ENCODE measurements at places on chromosomes 12 and 14.

- DNase-seq = no peak
Observed at GRCh38 chr14:47833011-47833410, 157.6 kb upstream of the MDGA2 start.

- DNase-seq = no peak
Observed at GRCh38 chr12:117192057-117192456, 1.8 kb upstream of the FBXO21 start.

- DNase-seq = no peak
Observed at GRCh38 chr14:71726580-71727021, 205.6 kb upstream of the RGS6 start.

- no peak for DNase-seq
Observed at GRCh38 chr12:124233041-124233796, 61.7 kb upstream of the RFLNA start.

DNA sequence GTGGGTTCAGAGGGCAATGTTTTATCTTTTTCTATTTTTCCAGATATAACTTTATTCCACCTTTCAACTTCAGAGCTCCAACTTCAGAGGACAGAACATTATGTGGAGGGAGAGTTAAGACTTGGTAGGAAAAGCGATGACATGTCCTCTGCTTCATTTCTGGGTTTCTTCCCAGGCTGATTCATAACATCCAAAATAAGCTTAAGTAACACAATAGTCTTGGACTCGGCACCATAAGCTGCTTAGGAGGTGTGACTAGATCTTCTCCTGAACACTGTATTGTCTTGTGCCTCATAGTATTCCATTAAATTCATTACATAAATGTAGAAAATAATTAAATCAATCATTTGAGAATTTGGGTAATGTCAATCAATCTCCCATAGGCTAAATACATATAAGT lies 95.5 kb upstream of the PDE3A start:
- no peak for DNase-seq

DNA sequence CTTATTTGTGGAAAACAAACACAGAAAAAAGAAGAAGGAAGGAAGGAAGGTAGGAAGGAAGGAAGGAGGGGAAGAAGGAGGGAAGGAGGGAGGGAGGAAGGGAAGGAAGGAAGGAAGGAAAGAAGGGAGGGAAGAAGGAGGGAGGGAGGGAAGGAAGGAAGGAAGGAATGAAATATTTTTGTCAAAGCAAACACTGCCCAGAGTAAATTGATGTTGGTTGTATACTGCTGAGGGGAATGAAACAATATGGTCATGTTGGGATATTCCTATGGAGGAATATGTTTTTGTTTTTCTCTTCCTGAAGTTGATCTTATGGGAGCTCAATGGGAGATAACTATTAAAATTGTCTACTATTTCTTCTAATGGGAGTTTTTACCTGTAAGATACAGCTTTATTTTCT lies 717.5 kb upstream of the LRFN5 start:
- no peak for DNase-seq

DNA sequence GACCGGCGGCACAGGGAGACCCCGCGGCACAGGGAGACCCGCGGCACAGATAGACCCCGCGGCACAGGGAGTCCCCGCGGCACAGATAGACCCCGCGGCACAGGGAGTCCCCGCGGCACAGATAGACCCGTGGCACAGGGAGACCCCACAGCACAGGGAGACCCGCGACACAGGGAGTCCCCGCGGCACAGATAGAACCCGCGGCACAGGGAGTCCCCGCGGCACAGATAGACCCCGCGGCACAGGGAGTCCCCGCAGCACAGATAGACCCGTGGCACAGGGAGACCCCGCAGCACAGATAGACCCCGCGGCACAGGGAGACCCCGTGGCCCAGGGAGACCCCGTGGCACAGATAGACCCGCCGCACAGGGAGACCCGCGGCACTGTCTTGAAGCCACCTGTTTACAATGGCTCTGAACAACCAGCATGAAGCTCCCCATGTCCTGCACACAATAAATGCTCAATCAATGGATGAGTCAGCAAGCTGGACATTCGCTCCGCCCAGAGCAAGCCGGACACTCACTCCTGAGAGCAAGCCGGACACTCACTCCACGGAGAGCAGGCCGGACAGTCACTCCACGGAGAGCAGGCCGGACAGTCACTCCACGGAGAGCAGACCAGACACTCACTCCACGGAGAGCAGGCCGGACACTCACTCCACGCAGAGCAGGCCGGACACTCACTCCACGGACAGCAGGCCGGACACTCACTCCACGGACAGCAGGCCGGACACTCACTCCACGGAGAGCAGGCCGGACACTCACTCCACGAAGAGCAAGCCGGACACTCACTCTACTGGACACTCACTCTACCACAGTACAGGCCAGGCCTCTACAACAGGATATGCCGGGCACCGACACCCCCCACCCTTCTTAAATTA lies 121.9 kb downstream of the RFLNA start:
- DNase-seq = no peak

- no peak for DNase-seq
Observed at GRCh38 chr12:85775091-85775490, 61.1 kb downstream of the RASSF9 start.

DNA sequence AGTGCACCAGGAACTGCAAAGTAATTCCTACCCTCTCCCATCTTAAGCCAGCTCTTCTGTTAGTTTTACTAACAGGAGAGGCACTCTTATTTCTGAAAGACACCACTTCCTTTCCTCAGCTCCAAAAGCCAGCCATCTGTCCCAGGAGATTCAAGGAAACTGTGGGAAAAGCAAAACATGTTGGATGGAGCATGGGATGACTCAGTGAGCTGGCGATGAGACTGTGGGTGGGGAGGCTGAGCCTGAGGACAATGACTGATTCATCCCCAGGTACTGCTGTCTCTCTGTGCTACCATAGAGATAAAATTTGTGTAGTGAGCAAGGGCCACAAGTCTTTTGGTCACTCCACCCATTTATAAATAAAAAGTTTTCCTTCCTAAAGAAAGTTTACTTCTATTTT lies 141.4 kb downstream of the MYRFL start:
- no peak for DNase-seq

DNA sequence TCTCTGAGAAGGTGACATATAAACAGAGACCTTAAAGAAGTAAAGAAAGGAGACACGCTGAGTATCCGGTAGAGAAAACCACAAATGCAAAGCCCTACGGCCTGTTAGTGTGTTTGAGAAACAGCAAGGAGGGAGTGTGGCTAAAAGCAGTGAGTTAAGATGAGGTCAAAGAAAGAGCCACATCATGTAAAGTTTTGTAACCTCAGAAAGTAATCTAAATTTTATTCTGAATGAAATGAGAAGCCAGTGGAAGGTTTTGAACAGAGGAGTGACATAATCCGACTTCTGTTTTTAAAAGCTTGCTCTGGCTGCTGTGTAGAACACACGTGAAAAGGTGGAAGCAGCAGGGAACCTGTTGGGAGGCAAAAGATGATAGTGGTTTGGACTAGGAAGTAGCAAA lies 32.6 kb downstream of the PPP2R5E start:
- DNase-seq = no peak

DNA sequence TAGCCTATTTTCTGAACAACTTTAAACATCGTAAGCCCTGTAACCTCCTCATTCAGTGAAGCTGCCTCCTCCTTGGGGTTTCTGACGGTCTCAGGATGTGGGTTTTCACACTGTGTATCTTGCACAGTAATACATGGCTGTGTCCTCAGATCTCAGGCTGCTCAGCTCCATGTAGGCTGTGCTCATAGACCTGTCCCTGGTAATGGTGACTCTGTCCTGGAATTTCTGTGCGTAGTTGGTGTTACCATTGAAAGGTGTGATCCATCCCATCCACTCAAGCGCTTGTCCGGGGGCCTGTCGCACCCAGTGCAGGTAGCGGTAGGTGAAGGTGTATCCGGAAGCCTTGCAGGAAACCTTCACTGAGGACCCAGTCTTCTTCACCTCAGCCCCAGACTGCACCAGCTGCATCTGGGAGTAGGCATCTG lies 980.5 kb downstream of the TMEM121 start:
- peak; percentile 23 for DNase-seq

GRCh38 chr12:29309320-29309902 lies 71.6 kb downstream of the ERGIC2 start:
- no peak for DNase-seq

GRCh38 chr12:77855548-77855947 lies 24.9 kb downstream of the NAV3 start:
- DNase-seq = no peak

DNA sequence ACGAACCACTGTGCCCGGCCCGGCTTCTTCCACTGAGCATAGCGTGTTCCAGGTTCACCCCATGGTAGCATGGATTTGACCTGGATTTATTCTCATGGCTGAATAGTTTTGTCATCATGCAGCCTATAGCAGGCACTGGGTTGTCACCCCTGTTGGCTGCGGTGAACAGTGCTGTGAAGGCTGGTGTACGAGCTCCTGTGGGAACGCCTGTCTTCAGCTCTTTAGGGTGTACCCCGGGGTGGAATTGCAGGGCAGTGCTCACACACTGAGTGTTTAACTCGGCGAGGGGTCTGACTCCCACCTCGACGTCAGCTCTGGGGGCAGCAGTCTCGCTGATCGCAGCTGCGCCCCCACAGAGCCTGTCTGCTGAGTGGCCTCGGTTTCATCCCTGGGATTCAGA lies 15.3 kb downstream of the MMP17 start:
- no peak for DNase-seq

- no peak for DNase-seq
Observed at GRCh38 chr12:64120568-64120967, 101.5 kb downstream of the KICS2 start.

GRCh38 chr12:132761032-132761920 lies at the start of gene ANKLE2:
TSS of gene ANKLE2 (minus strand) at chr12:132761832. CDS start at chr12:132761798, 34 bp downstream.
- peak; percentile 70 for DNase-seq

DNA sequence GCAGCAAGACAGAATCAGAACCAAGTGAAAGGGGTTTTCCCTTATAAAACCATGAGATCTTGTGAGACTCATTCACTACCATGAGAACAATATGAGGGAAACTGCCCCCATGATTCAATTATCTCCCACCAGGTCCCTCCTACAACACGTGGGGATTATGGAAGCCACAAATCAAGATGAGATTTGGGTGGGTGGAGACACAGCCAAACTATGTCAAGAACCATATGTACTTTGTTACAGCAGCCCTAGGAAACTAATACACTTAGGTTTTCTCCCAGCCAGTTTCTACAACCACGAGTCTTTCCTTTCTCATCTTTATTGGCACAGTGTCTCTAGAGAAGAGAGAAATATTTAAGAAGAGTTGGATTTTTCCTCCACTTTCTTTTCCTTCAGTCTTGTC lies 72.6 kb downstream of the BTG1 start:
- DNase-seq = no peak

GRCh38 chr12:116647813-116648212 lies 88.6 kb downstream of the MAP1LC3B2 start:
- no peak for DNase-seq

GRCh38 chr14:29403091-29403490 lies 524.6 kb downstream of the PRKD1 start:
- no peak for DNase-seq

GRCh38 chr12:3071710-3072109 lies 5.5 kb upstream of the TSPAN9 start:
- no peak for DNase-seq

- no peak for DNase-seq
Observed at GRCh38 chr12:96143392-96143791, 50.8 kb upstream of the ELK3 start.

DNA sequence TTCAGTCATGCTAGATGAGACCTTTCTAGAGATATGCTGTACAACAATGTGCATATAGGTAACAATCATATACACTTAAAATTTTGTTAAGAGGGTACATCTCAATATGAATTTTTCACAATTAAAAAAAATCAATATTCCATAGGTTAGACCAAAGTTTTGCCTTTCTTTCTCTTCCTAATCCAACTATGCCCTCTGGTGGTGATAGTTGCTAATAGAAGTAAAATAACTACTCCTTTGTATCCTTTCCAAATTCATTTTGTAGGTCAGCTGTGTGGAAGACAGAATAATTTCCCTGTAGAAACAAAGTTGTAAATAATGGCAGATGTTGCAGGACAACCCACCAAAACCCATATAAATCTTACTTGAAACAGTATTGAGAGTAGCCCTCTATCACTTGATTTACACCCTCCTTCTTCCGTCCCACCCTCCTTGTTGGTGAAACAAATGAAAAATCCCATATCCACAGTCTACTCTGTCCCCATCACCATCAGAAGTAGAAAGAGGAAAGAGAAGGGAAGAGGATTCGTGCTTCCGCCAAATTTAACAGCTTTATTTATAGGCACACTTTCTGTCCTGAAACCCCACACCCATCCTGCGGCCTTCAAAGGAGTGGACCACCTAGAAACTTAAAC lies 34.2 kb upstream of the KICS2 start:
- DNase-seq = no peak

- DNase-seq = no peak
Observed at GRCh38 chr14:78709795-78710557, 539.8 kb downstream of the NRXN3 start.

GRCh38 chr14:56996721-56997399 lies 186.6 kb upstream of the OTX2 start:
- no peak for DNase-seq

GRCh38 chr14:76146976-76147375 lies 4.7 kb upstream of the GPATCH2L start:
- DNase-seq = no peak

- no peak for DNase-seq
Observed at GRCh38 chr12:20520532-20520931, 152.2 kb downstream of the PDE3A start.

DNA sequence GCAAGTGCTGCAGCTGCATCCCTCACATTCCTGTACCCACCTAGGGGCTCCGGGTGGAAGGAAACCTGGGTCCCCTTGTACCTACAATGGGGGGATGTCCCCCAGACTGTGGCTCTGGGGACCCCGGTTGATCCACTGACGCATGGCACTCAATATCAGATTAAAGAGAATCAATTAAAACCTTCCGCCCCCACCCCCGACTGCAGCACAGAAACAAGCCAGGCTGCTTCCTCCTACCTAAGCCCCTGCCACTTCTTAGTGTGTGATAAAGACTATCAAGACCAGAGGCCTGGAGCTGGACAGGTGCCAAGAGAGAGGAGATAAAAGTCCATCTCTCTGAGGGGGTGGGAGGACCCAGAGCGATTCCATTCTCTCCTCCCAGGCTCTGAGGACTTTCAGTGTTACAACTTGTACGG lies 28.2 kb upstream of the RPLP0 start:
- DNase-seq = no peak

DNA sequence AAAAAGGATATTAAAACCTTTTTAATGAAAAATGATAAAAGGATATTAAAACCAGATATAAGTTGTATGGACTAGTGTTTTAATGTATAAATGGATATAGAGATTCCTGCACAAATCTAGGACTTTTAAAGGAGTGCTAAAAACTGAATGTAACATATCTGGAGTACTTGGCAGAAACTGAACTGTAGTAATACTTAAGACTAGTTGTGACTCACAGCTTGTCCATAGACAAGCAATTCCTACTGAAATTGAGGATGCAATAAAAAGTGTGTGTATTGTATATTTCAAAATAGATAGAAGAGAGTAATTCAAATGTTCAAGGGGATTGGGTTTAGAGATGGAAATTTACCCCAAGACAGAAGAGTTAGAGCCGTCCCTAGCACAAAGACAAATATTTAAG lies 59.6 kb downstream of the FBXO33 start:
- DNase-seq = no peak
